ENCODE measurements at places on chromosomes 12 and 14. TPM values are rescaled to one million over a fixed set of nuclear protein-coding genes. Genes with fewer than 3 reads are reported as not detected.

The CRACR2A gene
- polyA plus RNA-seq, result 1.5 TPM

The CLEC14A gene
- polyA plus RNA-seq, result 16.4 TPM

The IL22 gene
- polyA plus RNA-seq, result not detected

The ZDHHC22 gene
- polyA plus RNA-seq, result 0.37 TPM

The PGF gene
- 12.7 TPM for polyA plus RNA-seq

- DNase-seq, result no peak
These were observed 165.5 kb upstream of the PLXNC1 start for GRCh38 chr12:93982771-93983315.

- DNase-seq, result no peak
These were observed 14.8 kb downstream of the ACVRL1 start for GRCh38 chr12:51922146-51922545.

DNA sequence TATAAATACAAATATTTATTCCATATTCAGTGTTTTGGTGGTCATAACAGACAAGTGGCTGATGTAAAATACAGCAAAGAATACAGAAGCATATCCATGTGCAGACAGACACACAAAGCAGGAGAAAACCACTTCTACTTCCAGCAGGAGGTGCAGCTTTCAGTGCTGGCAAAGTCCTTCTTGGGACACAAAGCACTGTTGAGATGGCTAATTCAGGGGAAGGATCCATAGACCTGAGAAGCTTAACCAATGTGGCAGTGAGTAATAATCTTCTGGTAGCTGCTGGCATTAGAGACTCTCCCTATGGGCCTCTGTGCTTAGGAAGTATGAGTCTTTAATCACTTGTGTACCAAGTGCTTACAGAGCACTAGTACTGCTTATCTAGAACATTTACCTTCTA is 26.8 kb downstream of the AMN1 start:
- DNase-seq, result no peak

DNA sequence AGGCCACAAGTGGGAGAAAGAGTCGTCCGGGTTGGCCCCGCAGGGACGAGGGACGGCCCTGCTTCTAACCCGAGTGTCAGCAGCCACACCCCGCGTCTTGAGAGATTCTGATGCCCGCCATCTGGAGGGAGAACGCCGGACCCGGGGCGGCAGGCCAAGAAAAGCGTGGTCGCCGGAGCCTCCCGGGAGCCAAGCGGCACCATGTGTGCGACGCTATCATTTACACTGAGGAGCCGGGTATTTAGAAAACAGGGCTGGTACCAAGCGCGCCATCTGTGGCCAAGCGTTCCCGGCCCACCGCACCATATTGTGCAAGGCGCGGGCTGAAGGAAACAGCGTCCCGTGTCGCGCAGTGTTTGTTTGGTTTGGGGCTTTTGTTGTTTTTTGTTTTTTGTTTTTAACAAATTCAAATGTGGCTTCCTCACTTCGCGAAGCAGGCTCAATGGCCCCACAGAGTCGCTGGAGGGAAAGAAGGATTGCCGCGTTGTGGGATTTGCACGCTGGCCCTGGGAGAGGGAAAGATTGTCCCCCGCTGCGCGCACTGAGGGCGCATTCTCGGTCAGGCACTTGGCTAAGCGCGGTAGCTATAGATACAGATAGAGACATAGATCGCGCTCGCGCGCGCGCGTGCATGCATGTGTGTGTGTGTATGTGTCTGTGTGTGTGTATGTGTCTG is 153.8 kb downstream of the BCL11B start:
- DNase-seq, result no peak

- DNase-seq, result no peak
These were observed 854.0 kb upstream of the SEL1L start for GRCh38 chr14:82387699-82388098.

- DNase-seq, result no peak
These were observed 24.7 kb downstream of the HNRNPC start for GRCh38 chr14:21244544-21244943.

- DNase-seq, result no peak
These were observed 265.5 kb downstream of the ZFP36L1 start for GRCh38 chr14:68527329-68527851.

Measured in right renal pelvis (tissue), 4 donors.